ENCODE measurements at places on chromosomes 12 and 14.

DNA sequence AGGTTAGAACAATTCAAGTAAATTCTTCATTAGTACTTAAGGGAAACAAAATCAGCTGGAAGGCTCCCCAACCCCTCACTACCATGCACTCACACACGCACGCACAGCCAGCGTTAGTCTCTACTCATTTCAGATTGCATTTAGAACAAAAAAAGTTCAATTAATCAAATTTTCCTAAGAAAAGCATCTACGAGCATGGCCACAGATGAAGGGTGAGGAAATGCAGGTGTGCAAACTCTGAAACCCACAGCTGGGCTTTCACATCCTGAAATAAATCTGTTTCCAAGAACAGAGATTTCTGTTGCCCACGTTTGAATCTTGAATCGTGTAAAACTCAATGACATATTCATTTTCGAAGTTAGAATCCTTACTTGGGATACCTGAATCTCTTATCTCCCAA lies 62.6 kb downstream of the SEL1L start:
- no peak for DNase-seq

GRCh38 chr12:99686142-99686541 lies 38.6 kb downstream of the GARIN6 start:
- no peak for DNase-seq

DNA sequence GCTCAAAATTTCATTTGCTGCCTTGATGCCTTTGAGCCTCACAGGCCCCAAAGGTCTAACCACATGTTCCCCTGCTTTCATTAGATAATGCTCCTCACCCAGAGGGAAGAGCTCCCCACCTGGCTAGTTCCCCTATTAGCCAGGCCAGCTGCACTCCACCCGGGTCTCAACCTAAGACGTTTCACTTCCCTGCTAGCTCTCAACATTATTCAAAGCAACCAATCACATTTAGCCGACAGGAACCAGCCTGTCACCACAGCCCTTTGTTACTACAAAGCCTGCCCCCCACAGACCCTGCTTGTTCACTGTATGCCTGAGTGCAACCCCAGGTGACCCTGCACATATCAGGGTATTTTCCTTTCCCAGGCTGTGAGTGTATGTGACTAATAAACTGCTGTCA lies 78.6 kb downstream of the SLC15A5 start:
- no peak for DNase-seq

GRCh38 chr12:82694970-82695369 lies 8.3 kb downstream of the TMTC2 start:
- no peak for DNase-seq

- no peak for DNase-seq
Measured at GRCh38 chr12:15632708-15633107, 156.5 kb downstream of the EPS8 start.

DNA sequence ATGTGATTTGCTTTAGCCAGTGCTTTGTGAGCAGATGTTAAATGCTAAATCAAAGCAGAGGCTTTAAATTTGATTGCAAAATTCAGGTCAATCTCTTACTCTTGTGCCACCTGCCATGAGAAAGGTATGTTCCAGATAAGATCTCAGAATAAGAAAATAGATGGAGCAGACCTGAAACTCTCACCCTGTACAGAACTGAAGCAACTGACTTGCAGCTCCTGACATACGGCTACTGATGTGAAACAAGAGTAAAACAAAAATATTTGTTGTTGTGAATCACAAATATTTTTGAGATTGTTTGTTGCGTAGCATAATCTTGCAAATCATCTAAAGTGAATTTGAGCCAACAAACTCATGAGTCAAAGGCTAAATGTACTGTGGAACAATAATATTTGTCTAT lies 3.5 kb upstream of the OSBPL8 start:
- DNase-seq, result no peak

- no peak for DNase-seq
Measured at GRCh38 chr12:1830981-1831963, 10.9 kb downstream of the LRTM2 start.

GRCh38 chr14:91647856-91648255 lies 84.0 kb downstream of the CATSPERB start:
- no peak for DNase-seq
